ENCODE measurements at places on chromosomes 5 and 9.

- no peak for DNase-seq
Measured at GRCh38 chr5:132020568-132021339, 9.3 kb upstream of the ACSL6 start.

DNA sequence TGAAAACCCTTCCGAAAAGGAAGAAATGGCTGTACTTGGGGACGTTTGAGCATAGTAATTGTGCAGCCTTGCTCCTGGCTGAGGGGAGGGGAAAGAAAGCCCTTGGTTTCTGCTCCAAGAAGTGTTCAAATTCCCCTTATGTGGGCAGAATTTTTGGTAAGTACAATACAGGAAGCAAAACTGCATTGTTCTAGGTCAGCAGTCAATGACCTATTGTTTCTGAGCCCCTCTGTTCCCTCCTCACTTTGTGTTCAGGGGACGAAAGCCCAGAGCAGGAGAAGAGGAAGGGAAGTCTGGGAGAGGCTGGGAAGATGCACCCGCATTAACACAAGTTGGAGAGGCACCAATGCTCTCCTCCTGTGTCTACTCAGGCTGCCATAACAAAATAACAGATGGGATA is 11.9 kb downstream of the BASP1 start:
- no peak for DNase-seq

GRCh38 chr9:90368241-90368640 is 274.4 kb downstream of the DIRAS2 start:
- DNase-seq, result no peak

DNA sequence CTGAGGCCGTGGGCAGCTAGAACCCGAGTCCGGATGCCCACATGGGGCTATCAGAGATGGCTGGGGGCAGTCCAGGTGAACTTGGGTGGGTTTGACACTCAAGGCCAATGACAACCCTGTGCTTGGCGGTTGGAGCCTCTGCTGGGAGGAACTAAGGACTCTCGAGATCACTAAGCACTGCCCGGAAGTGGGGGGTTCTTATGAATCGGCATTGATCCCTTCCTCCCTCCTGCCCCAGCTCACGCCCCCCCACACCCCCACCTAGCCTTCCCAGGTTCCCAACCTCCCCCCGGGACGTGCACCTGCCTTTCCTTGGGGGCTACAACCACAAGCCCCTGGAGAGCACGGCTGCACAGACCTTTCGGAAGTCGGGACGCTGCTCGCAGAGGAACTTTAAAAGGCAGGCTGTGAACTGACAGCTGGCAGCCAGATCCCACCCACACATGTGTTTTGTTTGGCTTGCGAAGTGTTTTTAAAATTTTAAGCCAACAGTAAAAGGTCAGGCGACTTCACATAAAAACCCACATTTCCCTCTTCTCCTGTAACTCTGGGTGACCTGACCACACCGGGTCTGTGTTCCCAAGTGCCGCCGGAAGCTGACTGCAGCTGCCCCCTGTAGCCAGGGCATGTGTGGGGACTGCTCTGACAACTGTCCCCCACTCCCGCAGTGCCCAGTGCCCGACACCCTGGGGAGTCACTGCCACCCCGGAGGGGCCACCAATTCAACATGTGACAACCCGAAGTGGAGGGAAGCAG is 5.1 kb upstream of the RALGDS start:
- no peak for DNase-seq

- DNase-seq, result no peak
Measured at GRCh38 chr5:37075399-37075950, 173.7 kb downstream of the CPLANE1 start.

DNA sequence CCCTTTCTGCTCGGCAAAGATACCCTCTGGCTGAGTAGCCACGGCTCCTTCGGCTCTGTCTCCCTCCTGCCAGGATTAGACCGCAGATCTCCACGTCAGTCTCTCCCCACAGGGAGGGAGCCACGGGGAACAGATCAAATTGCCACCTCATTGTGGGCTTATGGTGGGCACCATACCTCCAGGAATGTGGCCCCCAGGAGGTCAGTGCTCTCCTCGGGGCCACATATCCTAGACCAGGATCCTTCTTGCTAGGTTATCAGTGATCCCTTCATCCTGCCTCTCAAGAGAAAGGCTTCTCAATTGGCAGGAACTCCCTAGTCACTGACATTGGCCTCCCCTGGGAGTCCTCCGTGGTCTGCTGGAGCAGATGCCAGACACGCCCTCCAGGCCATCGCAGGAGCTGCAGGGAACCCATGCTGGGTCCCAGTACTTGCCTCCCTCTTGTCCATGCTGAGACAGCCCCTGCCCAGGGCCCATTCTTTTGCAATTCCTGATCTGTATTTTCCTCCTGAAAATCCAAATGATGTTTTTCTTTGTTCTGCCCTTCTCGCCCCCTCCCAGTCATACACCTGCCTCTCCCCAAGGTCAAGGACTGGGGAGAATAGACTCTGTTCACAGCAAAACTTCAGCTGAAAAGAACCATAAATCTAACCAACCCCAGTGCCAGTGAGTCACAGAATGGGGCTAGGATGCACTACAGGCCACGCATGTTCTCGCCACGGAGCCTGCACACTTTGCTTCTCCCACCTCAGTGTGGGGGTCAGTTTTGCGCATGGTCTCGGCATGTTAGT is 31.6 kb upstream of the ENHO start:
- no peak for DNase-seq

DNA sequence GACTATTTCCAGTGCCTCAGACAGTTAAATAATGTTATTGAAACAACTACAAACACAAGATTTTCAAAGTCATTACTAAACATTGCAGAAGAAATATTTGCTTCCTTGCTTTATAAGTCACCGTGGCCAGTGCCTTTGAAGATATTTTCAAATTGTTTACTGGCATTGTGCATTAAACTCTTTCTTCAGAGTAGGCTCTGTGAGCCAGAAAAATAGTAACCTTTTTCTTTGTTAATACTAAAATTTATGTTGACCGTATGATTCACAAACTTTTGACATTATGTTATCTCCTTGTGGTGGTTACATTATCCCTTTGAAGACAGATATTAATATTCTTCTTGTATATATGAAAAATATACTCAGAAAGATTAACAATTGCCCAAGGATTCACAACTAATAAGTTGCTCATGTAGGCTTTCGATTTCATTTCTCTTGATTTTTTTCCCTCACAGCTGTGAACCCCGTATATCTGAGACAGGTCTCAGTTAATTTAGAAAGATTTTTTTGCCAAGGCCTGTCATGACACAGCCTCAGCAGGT is 140.1 kb downstream of the NR3C1 start:
- DNase-seq, result no peak

GRCh38 chr9:83623679-83624076 is 735 bp downstream of the IDNK start:
- DNase-seq, result no peak

DNA sequence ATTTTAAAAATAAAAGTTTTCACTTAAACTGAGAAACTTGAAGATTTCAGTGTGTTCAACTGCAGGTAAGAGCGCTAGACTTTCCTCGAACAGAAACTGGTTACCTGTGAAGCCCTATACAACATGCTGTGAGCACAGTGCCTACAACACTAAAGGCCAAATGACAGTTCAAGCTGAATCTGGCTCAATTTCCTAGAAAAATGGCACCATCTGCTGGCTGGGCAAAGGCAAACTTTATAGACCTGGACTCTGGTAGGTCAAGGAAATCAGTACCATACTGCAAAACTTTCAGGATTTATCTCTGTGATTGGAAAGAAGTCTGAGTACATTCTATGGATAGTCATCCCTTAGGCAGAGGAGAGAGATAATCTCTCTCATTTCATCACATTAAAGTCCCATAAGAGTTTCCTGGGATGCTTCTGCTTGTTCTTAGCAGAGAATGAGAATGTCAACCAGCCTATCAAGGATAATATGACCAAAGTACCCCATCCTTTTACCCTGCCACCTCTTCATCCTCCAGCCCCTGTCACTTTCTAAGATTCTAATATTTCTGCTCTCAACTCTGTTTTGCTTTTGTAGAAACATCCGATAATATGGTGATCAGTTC is 31.8 kb upstream of the FOXB2 start:
- peak; percentile 60 for DNase-seq

DNA sequence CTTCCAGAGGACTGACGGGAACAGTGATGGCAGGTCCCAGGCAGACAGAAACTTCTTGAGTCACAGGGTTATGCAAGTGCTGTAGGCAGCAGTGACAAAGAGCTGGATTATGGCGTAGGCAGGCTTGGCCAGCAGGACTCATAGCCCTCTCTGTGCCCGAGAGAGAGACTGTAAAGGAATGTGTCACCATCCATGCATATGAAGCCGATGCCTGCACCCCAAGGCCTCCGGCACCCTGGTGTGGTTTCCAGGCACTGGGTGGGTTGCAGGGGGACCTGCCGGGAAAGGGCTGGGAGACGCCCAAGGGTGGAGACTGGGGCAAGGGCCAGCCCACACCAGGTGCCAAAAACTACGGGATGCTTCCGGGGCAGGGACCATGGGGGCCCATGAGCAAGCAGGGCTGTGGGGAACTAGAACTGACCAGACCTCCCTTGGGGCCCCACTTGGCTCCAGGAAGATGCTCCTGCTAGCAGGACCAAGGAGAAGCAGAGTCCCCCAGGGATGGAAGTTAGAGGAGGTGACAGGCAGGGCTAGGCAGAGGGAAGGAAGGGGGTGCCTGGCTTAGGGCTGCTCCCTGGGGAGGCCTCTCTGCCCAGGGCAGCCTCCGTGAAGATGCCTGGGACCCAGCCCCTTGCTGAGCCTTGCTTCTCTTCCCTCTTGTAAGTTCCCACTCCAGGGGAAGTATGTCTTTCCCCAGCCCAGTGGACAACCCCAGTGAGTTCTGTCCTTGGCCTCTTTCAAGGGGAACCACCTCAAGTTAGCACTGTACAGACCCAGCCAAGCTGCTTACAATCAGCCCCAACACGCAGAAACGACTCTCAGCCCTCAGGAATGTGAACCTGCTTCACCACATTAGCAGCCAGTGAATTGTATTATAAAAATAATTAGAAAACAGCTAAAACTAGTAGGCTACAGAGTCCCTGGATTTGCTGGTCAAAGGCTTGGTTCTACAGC is 10.5 kb upstream of the IPPK start:
- DNase-seq, result no peak

GRCh38 chr9:82519332-82519731 is 530.8 kb downstream of the SPATA31D1 start:
- no peak for DNase-seq

DNA sequence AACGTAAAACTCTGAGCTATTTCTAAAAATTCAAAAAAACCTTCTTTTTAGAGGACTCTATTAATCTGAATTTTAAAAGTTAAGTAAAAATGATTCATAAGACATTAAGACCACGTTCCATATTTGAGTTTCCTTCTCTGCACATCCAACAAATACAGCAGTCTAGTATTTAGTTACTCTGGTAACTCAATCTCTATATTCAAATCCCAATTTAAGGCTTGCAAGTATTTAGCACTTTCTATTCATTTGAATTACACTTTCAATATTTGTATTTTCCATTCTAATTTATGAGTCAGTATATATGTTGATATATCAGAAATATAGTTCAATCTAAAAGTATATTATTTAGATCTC is 17.7 kb downstream of the RFX3 start:
- DNase-seq, result no peak

GRCh38 chr5:91684625-91685024 is 301.5 kb upstream of the ARRDC3 start:
- no peak for DNase-seq

DNA sequence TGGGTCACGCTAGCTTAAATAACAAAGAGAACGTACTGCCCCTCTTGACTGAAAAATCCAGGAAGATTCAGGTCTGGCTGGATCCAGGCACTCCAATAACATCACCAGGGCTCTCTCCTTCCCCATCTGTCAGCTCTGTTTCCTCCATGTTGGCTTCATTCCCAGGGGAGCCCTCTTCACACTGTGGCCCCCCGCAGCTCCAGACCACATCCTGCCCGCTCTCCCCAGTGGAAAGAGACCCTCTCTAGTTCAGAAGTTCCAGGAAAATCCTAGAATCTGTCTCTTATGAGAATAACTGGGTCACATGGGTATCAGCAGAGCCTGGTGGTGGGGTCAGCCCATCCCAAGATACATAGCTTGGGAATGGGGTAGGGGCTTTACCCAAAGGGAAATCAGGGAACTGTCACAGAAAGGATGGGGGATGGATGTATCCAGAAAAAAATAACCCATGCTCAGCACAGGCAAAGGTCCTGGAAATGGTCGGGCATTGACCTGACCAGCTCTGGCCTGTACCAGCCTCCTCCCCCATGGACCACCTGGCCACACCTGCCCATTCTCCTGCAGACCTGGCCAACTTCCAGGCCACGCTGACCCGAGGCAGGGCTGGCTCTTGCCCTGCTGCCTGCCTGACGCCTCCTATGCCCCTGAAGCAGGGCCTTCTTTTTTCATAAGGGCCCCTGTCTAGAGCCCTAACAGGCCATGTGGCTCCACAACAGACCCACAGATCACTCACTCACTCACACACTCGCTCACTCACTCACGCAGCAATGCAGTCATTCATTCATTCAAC is 65.9 kb downstream of the COL23A1 start:
- no peak for DNase-seq

GRCh38 chr9:19456996-19457692 is 48.3 kb downstream of the ACER2 start:
- DNase-seq, result peak; percentile 81

GRCh38 chr9:129148463-129149204 is 29.4 kb downstream of the IER5L start:
- DNase-seq, result no peak

DNA sequence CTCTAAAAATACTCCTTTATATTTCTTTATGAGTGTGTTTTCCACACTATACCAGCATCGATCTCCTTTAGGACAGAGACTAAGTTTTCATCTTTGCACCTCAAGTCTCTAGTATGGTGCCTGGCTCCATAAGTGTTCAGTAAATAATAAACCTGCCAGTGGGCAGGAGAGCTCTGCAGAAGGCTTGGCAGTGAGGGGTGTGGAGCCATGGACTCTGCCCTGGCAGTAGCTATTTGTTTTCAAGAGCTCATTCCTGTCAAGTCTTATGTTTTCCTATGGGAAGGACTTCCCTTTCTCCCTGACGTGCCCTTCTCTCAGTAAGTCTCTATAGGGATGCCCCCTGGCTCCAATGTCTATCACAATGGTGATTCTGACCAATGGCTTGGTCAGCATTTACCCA is 252.2 kb downstream of the PIK3R1 start:
- DNase-seq, result no peak

DNA sequence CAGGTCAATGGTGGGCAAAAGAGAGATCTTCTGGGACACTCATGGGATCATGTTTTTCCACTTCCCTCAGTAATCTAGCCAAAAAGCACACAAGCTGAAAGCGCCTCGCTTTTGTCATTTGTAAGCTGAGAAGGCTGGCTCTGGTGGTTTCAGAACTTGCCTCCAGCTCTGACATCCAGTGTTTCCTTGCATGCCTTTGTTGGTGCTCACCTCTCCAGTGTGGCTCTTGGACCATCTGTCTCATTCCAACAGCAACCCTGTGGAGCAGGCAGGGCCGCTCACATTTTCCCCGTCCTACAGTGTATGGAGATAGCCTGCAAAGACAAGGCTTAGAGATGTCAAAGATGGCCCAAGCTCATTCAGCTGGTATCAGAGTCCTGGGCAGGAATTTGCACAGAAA is 160.8 kb upstream of the KLF4 start:
- no peak for DNase-seq

DNA sequence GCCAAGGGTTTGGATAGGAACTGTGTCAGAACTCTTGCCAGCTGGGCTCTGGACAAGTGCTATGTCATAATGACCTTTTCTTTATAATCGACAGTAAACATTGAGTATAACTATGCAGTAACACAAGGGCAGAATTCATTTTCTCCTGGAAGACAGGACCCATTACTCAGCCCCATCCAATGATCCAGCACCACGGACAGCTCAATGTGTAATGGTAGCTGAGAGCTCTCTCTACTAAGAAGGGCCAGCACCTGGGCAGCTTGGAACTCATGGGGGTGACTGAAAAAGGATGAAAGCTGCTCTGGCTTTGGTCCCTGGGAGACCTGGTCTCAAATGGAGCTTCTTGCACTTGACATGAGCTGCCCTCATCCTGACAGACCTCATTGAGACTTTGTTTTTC is 347.8 kb downstream of the TRIM32 start:
- peak; percentile 1 for DNase-seq

Data from A549 (cell line).